ENCODE measurements at places on chromosomes 4 and X.

DNA sequence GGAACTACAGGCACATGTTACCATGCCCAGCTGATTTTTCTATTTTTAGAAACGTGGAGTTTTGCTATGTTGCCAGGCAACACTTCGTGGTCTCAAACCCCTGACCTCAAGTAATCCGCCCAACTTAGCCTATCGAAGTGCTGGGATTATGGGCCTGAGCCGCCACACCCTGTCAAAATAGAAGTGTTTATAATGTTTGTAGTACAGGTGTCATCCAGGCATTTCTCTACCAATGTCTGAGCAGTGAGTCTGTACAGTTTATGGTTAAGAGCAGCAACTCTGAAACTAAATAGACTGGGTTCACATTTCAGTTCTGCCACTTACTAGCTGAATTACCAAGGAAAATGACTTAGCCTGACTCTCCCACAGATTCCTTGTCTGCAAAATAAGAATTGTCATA is 460.4 kb upstream of the GALNT7 start:
- no peak for DNase-seq

- DNase-seq: no peak
Observed at GRCh38 chrX:29431895-29432294, 783.5 kb upstream of the MAGEB2 start.

DNA sequence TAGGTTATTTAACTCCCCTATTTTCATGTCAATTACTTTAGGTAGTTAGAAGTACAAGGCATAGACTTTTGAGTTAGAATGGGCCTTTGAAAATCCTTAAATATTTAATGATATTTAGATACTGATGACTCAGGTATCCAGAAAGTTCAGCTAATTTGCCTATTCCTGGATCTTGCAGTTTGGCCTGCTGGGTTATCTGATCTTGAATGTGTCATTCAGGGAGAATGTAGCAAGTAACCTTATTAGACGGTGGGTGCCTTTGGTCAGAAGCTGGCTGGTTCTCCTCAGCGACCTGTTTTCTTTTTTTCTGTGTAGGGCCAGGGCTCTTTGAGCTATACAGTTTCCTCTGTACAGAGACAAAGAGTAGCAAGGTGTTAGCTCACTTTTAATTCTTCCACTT is 42.0 kb downstream of the MTM1 start:
- no peak for DNase-seq

DNA sequence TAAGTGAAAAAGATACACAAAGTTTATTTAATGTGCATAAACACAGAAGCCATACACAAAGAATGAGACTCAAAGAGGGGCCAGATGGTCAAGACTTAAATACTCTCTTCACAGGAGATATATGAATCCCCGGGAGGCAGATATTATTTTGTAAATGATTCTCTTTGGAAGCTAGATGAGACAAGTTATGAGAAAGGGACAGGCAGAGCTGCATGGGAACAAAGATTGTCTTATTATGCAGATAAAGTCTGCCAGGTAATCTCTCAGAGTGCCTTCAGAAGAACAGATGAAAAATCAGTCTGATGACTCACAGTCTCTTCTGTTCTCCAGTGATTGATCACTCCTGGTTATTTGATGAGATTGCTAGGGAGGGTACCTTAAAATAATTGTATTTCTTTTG is 89.0 kb downstream of the NAF1 start:
- no peak for DNase-seq

GRCh38 chrX:11365426-11365825 is 72.2 kb downstream of the AMELX start:
- no peak for DNase-seq

- no peak for DNase-seq
Observed at GRCh38 chr4:140611854-140612253, 43.1 kb upstream of the UCP1 start.

GRCh38 chr4:123986268-123986798 is 589.7 kb downstream of the SPRY1 start:
- DNase-seq: no peak

DNA sequence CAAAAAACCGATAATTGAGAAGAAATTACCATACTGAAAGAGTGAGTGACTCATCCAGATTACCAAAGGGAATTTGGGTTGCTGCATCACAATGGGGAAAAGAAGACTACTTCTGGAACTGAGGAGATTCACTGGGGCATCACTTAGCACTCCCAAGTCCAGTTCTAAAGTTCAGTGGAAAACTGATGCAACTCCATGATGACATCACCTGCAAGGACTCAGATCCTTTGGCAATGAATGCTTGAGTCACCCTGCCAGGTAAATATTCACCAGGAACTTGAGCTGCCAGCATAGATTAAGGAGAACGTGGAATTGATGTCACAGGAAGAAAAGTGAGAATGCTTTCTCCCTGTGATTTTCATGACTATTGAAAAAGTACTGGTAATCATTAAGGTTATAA is 32.0 kb upstream of the SMIM10L2A start:
- DNase-seq: no peak

- DNase-seq: no peak
Observed at GRCh38 chrX:65723706-65724105, 56.3 kb downstream of the MSN start.
